Activated naive CD4-positive, alpha-beta T cell treated with anti-CD3 and anti-CD28 coated beads, Interleukin-2, amount 10 ng/mL, durations not matched to agents 7 days and 5 days (primary cell): ENCODE measurements at places on chromosomes 5 and 9.

GRCh38 chr9:76203373-76203772, 190.9 kb downstream of the RFK start:
- DNase-seq, result no peak

DNA sequence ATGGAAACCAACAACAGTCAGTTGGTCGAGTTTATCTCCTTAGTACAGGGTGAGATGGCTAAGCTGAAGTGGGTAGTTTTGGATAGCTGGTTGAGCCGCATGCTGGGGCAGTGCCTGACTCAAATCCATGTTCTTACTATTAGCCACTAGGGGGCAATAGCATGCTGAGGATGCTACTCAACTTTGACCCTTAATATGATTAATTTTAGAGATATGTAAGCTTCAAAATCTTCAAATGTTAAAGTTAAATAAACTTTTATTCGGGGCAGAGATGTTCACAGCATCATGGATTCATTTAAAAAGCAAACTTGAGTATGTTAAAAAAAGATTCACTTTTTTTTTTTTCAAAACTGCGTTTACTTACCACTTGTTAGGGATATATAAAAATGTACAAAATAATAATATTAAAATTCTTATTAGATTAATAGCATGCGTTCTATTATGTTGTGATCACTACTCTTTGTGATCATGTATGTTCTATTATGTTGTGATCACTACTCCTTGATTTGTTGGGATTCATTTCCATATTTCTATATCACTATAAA, 57.0 kb downstream of the C9orf153 start:
- peak; percentile 30 for DNase-seq

- no peak for DNase-seq
Observed at GRCh38 chr9:99002706-99003105, 59.0 kb downstream of the COL15A1 start.

DNA sequence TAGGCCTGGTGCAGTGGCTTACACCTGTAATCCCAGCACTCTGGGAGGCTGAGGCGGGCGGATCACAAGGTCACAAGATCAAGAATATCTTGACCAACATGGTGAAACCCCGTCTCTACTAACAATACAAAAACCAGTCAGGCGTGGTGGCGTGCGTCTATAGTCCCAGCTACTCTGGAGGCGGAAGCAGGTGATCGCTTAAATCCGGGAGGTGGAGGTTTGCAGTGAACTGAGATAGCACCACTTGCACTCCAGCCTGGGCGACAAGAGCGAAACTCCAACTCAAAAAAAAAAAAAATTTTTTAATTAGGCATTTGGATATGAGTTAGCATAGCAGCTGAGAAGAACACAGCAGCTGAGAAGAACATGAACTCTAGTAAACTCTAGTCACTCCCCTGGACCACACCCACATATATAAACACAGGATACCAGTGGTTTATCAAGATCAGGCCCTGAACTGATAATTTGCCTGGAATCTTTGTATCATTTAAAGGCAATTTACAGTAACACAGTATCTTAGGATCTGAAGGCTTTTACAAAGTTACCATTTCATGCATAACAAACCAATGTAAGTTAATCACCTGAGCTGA, 4.6 kb upstream of the UGCG start:
- DNase-seq, result no peak

GRCh38 chr9:107989544-107989943, 500.0 kb upstream of the KLF4 start:
- DNase-seq, result no peak

DNA sequence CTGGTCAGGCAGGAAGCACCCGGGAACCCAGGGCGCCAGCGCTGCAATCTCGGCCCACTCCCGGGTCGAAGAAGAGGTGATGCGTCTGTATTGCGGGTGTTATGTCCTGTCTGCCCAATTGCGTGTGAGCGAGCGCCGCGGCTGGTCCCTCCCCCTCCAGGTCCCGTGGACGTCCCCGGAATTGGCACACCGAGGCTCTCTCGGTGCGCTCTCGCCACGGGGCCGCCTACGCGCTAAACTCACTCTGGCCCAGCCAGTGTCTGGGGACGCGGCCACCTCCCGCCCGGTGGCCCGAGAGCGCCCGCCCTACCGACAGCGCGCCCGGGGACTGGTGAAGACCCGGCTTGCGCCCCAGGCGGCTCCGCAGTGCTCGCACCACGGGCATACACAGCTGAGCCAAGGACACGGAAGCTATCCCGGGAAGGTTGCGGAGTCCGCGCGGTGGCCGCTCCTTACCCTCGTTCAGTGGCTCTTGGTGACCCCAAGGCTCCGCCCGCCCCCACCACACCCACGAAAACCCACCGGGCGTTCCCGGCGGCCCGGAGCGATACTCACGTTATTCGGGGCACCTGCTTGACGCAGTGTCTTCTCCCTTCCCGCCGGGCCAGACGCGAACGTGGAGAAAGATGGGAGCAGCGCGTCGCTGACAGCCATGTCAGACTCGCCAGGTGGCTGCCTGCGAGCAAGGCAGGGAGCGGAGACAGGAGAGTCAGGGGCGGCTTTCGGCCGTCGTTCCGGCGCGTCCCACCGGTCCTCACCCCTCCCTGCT, 1.0 kb downstream of the KLF4 start:
- DNase-seq, result peak; percentile 36

GRCh38 chr5:13944560-13945199, at the start of gene DNAH5:
TSS of gene DNAH5 (minus strand) at chr5:13944688. CDS start at chr5:13944438, 250 bp downstream.
- no peak for DNase-seq

GRCh38 chr5:87081511-87082372, 185.9 kb upstream of the RASA1 start:
- peak; percentile 63 for DNase-seq

- DNase-seq, result no peak
Observed at GRCh38 chr9:129327552-129328328, 149.7 kb upstream of the IER5L start.

- DNase-seq, result no peak
Observed at GRCh38 chr9:22649384-22649783, 202.8 kb downstream of the DMRTA1 start.

- DNase-seq, result no peak
Observed at GRCh38 chr9:70873506-70873905, 247.9 kb downstream of the TRPM3 start.

- DNase-seq, result no peak
Observed at GRCh38 chr9:128323212-128323730, 632 bp downstream of the COQ4 start.

GRCh38 chr9:77916410-77916819, 115.2 kb downstream of the GNAQ start:
- no peak for DNase-seq
